Thoracic aorta (tissue), 2 donors: ENCODE measurements at places on chromosomes 3 and 15. TPM values are rescaled to one million over a fixed set of nuclear protein-coding genes. Genes with fewer than 3 reads are reported as not detected.

DNA sequence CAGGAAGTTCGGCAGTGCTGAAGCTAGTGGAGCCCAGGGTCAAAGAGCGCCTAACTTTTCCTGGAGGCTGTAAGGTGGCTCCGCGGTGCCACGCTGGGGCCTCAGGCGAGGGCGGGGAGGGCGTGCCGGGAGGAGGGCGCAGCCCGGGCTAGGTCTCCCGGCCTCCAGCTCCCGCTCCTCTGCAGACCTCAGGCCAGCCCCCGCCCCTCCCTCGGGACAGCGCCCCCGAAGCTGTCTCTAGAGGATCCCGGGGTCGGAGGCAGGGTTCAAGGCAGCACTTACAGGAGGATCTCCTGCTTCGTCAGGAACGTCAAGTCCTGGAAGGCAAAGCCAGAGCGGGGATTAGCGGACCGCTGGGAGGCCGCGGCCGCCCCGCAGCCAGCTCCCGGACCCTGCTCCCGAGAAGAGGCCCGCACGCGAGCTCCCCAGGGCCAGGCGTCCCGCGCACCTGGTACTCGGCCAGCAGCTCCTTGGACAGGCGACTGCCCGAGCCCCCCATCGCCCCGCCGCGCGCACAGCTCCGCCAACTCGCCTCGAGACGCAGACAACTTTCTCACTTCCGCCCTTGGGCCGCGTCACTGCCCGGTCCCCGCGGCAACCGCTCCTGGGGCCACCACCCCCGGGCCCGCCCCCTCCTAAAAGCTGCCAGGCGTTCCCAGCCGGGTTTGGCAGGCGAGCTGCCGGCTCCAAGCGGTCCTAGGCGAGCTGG lies at the start of gene CIB1:
Gene CIB1, minus strand, starts transcription at position 555 of the 709 bp plus-strand sequence. Its CDS starts 56 bp downstream, at position 499.
- H3K27me3 ChIP-seq = no peaks in the 10 kb centered on the region
- peak within 1 kb of the TSS; percentile 86 for H3K4me3 ChIP-seq
- peaks cover 16% of the 10 kb centered on the region for H3K36me3 ChIP-seq
- peaks cover 27% of the 10 kb centered on the region for H3K4me1 ChIP-seq
- peak within 1 kb of the TSS; percentile 88 for H3K27ac ChIP-seq

DNA sequence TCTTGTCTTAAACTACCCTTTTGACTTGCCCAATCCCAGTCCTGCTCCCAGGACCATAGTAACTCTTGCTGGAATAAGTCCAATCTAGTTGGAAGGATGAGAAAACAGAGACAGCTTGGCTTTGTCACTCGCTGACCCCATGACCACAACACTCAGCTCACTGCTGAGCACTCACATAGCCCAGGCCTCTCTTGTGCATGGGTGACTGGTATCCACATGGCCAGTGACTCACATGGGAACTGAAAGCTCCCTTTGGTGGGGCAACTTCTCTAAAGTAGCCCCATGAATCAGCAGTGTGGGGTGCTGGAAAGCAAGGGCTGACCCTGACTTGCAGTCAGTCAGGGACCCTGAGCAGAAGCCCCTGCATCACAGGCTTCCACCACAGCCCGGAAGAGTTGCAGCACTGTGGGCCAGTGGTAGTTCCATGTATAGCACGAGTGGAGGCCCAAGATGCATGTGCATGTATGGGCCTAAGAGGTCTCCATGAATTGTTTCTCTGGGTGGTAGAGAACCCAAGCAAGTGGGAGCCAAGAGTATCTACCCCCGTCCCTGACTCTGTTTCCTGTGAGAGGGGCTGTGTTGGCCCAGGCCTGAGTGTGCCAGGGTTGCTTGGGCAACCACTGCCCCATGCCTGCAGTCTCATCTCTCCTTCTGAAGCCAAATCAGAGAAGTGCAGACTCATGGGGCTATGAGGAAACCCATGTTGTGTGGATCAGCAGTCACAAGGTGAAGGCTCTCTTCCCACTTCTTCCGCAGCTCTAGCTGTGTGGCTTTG lies 62.1 kb upstream of the XCR1 start:
- no peak overlapping the region for H3K27ac ChIP-seq
- no peaks in the 10 kb centered on the region for H3K4me1 ChIP-seq
- H3K36me3 ChIP-seq = no peaks in the 10 kb centered on the region

DNA sequence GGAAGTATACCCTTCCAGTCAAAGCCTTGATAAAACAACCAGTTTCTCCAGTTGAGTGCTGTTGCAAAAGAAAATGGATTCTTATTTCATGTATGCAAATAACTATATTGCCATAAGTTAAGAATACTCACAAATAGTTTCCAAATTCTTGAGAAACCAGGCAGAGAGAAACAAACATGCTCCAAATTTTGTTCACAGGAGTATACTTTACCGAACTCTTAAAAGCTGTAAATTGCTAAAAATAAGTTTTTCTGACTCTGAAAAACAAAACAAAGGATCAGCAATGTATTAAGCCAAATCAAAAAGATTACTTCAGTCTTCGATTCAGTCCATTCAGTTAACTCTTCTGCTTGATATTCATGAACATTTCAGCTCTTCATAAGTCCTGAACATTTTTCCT lies 646.5 kb downstream of the MCTP2 start:
- no peak overlapping the region for H3K4me3 ChIP-seq
- no peak overlapping the region for H3K27ac ChIP-seq
- no peaks in the 10 kb centered on the region for H3K4me1 ChIP-seq
- H3K27me3 ChIP-seq = no peaks in the 10 kb centered on the region

- H3K27me3 ChIP-seq = no peaks in the 10 kb centered on the region
- H3K36me3 ChIP-seq = no peaks in the 10 kb centered on the region
- H3K4me1 ChIP-seq = no peaks in the 10 kb centered on the region
- no peak for DNase-seq
Measured at GRCh38 chr3:103308921-103309320, 874.1 kb downstream of the ZPLD1 start.

DNA sequence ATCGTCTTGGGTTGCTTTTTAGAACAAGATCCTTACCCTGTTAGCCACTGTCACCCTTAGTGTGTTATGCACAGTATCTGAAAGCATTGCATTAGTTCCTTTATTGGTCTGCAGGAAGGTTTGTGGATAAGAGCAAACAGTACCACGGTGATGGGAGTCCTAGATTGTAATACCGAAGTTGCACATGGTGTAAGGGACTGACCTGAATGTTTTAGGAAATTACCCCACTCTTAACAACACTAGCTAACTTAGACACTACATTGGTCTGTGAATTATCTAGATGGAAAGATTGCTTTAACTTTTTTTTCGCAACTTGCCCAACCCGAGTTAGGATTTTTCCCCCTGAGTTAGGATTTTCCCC lies 1.3 kb downstream of the STT3B start:
- H3K4me1 ChIP-seq = peaks cover 42% of the 10 kb centered on the region
- no peaks in the 10 kb centered on the region for H3K36me3 ChIP-seq
- no peak for DNase-seq

- no peaks in the 10 kb centered on the region for H3K4me1 ChIP-seq
- DNase-seq = no peak
Measured at GRCh38 chr3:61141697-61142096, 109.6 kb downstream of the FHIT start.

- no peak for DNase-seq
- H3K4me3 ChIP-seq = no peak overlapping the region
- no peaks in the 10 kb centered on the region for H3K4me1 ChIP-seq
- no peak overlapping the region for H3K27ac ChIP-seq
- H3K36me3 ChIP-seq = no peaks in the 10 kb centered on the region
Measured at GRCh38 chr3:107826727-107827126, 264.1 kb downstream of the CD47 start.

DNA sequence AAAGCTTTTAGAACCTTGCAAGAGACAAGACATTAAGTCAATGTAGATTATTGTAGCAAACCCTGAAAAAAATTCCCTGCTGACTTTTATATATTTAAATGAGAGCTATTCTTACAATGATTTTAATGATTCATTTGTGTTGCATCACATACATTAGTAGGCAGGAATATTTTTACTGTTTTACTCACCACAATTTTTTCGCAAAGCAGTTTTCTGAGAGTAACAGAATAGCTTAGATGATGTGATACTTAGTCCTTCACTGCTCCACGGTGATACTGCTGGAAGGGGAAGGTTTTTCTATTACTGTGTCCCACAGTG lies 43.9 kb upstream of the CLRN1 start:
- no peaks in the 10 kb centered on the region for H3K4me1 ChIP-seq
- H3K27me3 ChIP-seq = no peaks in the 10 kb centered on the region
- H3K27ac ChIP-seq = no peak overlapping the region
- no peak for DNase-seq

DNA sequence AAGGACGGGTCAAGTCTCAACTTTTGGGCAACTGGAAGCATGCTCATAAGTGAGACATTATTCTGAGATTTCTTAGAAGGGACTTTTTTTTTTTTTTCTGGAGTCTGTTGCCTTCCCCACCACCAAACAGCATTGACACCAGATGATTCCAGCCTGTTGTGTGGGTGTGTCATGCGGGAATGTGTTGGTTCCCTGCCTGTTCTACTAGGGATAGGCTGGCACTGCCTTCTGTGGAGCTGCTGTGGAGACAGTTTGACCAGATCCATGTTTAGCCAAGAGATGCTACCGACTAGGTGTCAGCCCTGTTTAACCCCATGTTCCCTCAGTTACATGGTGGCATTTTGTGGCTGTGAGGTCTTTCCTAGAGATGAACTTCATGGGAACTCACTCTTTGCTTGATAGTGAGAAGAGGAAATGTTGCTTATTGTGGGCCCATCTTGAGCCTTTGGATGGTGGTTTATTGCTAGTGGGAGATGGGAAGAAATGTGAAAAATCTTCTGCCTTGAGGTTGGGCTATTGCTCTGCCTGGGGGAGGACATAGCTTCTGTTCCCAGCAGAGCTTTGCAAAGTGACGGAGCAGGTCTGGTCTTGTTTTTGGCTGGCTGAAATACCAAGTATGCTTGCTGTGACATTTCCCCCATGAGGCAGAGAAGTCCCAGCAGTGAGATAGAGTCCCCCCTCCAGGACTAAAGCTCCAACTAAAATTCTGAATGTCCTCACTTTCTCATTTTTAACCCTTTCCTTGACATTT lies 31.3 kb downstream of the TRAK1 start:
- peaks cover 17% of the 10 kb centered on the region for H3K4me1 ChIP-seq
- peaks cover 9% of the 10 kb centered on the region for H3K36me3 ChIP-seq
- H3K27me3 ChIP-seq = no peaks in the 10 kb centered on the region
- no peak for DNase-seq

- H3K27me3 ChIP-seq = no peaks in the 10 kb centered on the region
- no peak for DNase-seq
- peak overlapping the region; percentile 90 for H3K4me3 ChIP-seq
- H3K4me1 ChIP-seq = no peaks in the 10 kb centered on the region
Measured at GRCh38 chr3:43620831-43621655, 768 bp downstream of the ANO10 start.

- H3K36me3 ChIP-seq = no peaks in the 10 kb centered on the region
- H3K27ac ChIP-seq = no peak overlapping the region
- H3K27me3 ChIP-seq = no peaks in the 10 kb centered on the region
- H3K4me1 ChIP-seq = no peaks in the 10 kb centered on the region
- DNase-seq = no peak
- no peak overlapping the region for H3K4me3 ChIP-seq
Measured at GRCh38 chr3:10482631-10483363, 22.6 kb downstream of the ATP2B2 start.

DNA sequence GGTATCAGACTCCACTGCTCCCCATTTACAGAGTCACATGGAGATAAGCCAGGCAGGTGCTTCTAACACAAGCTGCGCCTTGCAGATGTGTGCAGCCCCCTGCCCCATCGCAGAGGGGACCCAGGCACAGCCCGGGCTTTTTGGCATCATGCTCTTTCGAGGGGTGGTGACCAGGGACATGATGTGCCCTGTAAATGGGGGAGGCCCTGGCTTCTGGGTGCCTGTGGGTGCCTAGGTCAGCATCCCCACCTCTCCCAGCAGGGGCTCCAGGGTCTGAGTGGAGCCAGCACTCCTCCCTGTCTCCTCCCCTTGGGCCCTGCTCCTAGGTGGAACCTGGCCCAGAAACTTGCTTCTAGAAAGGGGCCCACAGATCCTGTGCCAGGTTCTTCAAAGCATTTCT lies 15.2 kb downstream of the TRPM1 start:
- no peaks in the 10 kb centered on the region for H3K4me1 ChIP-seq
- no peaks in the 10 kb centered on the region for H3K27me3 ChIP-seq
- no peaks in the 10 kb centered on the region for H3K36me3 ChIP-seq
- H3K4me3 ChIP-seq = no peak overlapping the region
- H3K27ac ChIP-seq = no peak overlapping the region

- H3K4me3 ChIP-seq = no peak overlapping the region
- peaks cover 10% of the 10 kb centered on the region for H3K4me1 ChIP-seq
- no peak overlapping the region for H3K27ac ChIP-seq
- no peaks in the 10 kb centered on the region for H3K27me3 ChIP-seq
Measured at GRCh38 chr15:74159773-74160172, 13.7 kb upstream of the ISLR start.

GRCh38 chr15:88738796-88739195 lies 64.4 kb upstream of the ACAN start:
- no peaks in the 10 kb centered on the region for H3K27me3 ChIP-seq
- no peak for DNase-seq
- no peak overlapping the region for H3K27ac ChIP-seq
- no peak overlapping the region for H3K4me3 ChIP-seq
- no peaks in the 10 kb centered on the region for H3K36me3 ChIP-seq
- peaks cover 24% of the 10 kb centered on the region for H3K4me1 ChIP-seq

DNA sequence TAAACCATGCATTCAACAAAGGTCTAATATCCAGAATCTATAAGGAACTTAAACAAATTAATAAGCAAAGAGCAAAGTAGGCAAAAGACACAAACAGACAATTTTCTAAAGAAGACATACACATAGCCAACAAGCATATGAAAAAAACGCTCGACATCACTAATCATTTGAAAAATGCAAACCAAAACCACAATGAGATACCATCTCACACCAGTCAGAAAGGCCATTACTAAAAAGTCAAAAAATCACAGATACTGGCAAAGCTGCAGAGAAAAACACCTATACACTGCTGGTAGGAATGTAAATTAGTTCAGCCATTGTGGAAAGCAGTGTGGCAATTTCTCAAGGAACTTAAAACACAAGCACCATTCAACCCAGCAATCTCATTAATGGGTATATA lies 53.8 kb downstream of the FSIP1 start:
- H3K27ac ChIP-seq = no peak overlapping the region
- no peaks in the 10 kb centered on the region for H3K27me3 ChIP-seq
- no peaks in the 10 kb centered on the region for H3K4me1 ChIP-seq

- H3K4me1 ChIP-seq = no peaks in the 10 kb centered on the region
- no peaks in the 10 kb centered on the region for H3K36me3 ChIP-seq
- H3K27ac ChIP-seq = no peak overlapping the region
- no peaks in the 10 kb centered on the region for H3K27me3 ChIP-seq
- no peak for DNase-seq
Measured at GRCh38 chr3:3991598-3991997, 192.4 kb downstream of the LRRN1 start.

PDIA3 gene
- 136 TPM for total RNA-seq

SCAANT1 gene
- total RNA-seq = not detected

SNRPN gene
- total RNA-seq = 192 TPM

MYL3 gene
- 1.5 TPM for total RNA-seq

AHSG gene
- not detected for total RNA-seq

FGF12 gene
- 1.5 TPM for total RNA-seq
